ENCODE measurements at places on chromosomes 3 and 15. TPM values are rescaled to one million over a fixed set of nuclear protein-coding genes. Genes with fewer than 3 reads are reported as not detected.

DNA sequence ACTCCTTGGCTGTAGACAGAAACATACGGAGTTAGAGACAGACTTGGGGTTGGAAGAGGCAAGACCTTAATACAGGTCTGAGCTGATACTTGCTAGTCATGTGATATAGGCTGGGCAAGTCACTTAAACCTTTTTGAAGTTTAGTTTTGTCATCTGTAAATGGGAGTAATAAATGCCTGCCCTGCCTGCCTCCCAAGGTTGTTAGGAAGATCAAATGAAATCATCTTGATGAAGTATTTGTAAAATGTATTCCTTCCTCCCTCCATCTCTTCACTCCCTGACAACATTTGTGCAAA, 2.9 kb downstream of the PXK start:
- peak overlapping the region; percentile 100 for H3K4me3 ChIP-seq
- H3K4me1 ChIP-seq = peaks cover 51% of the 10 kb centered on the region
- H3K27ac ChIP-seq = peak overlapping the region; percentile 81
- peaks cover 3% of the 10 kb centered on the region for H3K36me3 ChIP-seq
- no peak for DNase-seq
- peaks cover 2% of the 10 kb centered on the region for H3K27me3 ChIP-seq

- no peak overlapping the region for H3K4me3 ChIP-seq
- DNase-seq = no peak
- H3K4me1 ChIP-seq = no peaks in the 10 kb centered on the region
- no peaks in the 10 kb centered on the region for H3K27me3 ChIP-seq
Observed at GRCh38 chr15:80609091-80609490, 86.0 kb upstream of the ABHD17C start.

- no peaks in the 10 kb centered on the region for H3K4me1 ChIP-seq
- DNase-seq = peak; percentile 65
- no peak overlapping the region for H3K4me3 ChIP-seq
- H3K27ac ChIP-seq = no peak overlapping the region
- peaks cover 4% of the 10 kb centered on the region for H3K27me3 ChIP-seq
Observed at GRCh38 chr3:8970971-8971589, 7.8 kb upstream of the RAD18 start.

DNA sequence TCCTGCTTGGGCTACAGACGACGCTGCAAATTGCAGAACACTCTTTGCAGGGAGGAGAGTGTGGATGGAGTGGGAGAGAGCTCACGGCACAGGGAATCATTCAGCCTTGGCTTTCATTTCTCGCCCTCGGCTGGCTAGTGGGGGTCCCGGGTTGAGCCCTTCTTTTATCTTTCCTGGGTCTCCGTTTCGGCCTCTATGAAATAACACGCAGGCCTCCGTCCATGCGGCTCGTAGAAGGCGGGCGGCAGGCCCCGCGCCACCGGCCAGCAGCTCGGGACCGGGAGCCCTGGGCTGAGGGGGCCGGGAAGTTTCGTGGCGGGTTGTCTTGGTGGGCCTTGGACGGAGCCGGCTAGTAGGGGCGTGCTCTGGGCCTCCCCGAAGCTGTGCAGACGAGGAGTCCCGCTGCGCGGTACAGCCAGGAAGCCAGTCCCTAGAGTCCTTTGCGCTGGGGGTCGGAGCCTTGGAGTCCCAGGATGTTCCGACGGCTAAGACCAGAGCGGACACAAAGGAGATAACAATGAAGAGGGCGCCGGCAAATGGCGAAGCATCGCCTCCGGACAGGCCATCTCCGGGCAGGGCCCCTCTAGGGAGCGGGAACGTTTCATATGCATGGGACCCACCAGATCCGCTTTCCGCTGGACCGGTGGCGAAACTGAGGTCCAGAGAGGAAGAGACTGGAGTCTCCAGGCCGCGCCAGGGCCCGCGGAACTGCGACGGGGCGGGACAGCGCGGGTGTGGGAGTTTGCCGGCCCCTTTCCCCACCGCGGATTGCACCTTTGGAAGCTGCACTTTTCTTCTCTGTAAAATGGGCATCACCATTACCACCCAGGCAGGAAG, 4.3 kb downstream of the RNU6-1 start:
- H3K36me3 ChIP-seq = no peaks in the 10 kb centered on the region
- no peak overlapping the region for H3K27ac ChIP-seq
- H3K4me3 ChIP-seq = peak overlapping the region; percentile 89
- H3K4me1 ChIP-seq = peaks cover 65% of the 10 kb centered on the region
- peaks cover 62% of the 10 kb centered on the region for H3K27me3 ChIP-seq

The COMMD4 gene
- polyA plus RNA-seq = 103 TPM

DNA sequence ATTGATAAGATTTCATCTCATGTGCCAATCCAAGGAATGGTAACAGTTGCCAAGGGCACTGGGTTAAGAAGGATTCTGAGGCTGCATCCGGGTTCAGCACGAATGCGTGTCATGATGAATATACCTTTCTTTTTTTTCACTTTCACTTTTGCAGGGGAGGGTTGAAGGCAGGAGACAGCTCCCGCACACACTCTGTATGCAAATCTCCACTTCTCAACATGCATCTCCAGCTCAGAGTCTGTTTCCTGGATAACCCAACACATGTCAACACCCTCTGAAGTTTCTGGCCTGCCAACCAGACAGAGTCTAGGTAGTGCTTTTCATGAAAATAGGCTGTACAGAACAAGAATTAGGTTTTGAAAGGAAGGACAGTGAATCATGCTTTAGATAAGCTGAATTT, 21.6 kb downstream of the B4GALT4 start:
- H3K36me3 ChIP-seq = peaks cover 50% of the 10 kb centered on the region
- peak; percentile 41 for DNase-seq
- peak overlapping the region; percentile 49 for H3K4me3 ChIP-seq
- H3K27ac ChIP-seq = peak overlapping the region; percentile 80
- H3K4me1 ChIP-seq = peaks cover 46% of the 10 kb centered on the region
- H3K27me3 ChIP-seq = no peaks in the 10 kb centered on the region

The ATP13A5 gene
- not detected for polyA plus RNA-seq
